MCF 10A (cell line): ENCODE measurements at places on chromosomes 7 and 10. TPM values are rescaled to one million over a fixed set of nuclear protein-coding genes. Genes with fewer than 3 reads are reported as not detected.

- DNase-seq: peak; percentile 12
Observed at GRCh38 chr10:19168584-19168983, 120.0 kb downstream of the MALRD1 start.

DNA sequence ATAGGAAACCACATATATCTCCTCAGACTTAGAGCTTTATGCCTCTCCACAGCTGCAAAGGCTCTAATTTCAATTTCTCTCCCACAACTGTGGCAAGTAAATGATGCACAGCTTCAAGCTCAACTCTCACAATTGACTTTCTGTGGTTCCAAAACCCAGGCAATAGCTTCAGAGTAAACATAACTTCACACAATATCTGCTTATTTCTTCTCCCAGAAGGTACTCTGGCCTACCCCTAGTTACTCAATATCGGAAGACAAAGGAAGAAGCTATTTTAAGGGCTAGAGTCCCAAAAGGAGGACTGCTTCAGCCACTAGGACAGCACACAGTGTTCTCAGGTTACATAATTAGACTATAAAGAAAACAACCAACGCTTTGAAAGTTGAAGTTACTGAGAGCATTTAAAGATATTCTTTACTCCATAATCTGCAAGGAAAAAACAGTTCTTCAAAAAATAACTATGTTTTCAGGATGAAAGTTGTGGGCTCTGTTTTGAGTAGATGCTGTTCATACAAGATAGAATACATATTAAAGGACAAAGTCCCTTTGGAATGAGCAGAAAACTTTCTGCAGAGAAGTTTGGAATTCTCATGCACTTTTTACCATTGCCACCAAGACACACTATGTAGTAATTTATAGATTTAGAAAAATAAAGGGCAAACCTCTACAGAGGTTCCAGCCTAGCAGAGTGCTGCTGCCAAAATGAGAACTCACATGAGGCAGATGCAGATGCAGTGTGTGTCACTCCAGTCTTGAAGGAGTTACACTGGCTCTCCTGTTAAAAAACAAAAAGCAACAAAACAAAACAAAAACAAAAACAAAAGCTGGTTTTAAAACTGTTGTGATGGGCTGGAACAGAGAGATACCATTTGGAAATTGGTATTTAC lies 81.8 kb downstream of the NT5C2 start:
- DNase-seq: peak; percentile 59

GRCh38 chr7:81883801-81884393 lies 114.0 kb upstream of the HGF start:
- no peak for DNase-seq

DNA sequence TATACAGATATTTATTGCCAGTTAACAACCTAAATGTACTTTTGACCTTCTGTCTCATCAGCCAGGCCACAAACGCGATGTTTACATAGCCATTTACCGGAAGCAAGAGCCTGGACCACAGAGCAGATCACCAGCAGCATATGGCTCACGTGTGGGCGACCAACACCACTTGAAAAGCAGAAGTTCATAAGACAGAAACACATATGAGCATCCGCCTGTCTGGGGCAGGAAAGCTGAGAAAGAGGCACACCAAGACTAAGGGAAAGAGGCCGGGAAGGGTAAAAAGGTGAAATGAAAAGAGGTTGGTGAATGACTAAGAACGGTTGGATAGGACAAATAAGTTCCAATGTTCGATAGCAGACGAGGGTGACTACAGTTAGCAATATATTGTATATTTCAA lies 1.3 kb downstream of the ABCB1 start:
- DNase-seq: no peak

DNA sequence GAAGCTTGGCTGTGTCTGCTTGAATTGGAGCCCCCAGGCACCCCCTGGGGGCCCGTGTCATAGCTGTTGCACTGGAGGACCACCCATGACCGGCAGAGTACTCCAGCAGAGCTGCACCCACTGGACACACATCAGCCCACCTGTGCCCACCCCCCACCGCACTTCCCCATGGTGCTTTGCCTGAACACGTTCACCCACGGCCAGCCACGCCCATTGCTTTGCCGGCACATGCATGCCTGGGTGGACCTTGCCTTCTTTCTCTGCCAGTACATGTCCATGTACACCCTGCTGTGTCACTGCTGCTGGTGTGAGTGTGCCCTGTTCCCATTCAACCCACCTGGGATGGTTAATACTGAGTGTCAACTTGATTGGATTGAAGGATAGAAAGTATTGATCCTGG lies 88.7 kb downstream of the SAMD9 start:
- DNase-seq: peak; percentile 30

GRCh38 chr7:107133396-107133795 lies 35.4 kb upstream of the HBP1 start:
- DNase-seq: no peak

GRCh38 chr7:52897713-52898112 lies 137.7 kb upstream of the POM121L12 start:
- DNase-seq: no peak

GRCh38 chr10:118781541-118781940 lies 26.8 kb upstream of the CACUL1 start:
- no peak for DNase-seq

- no peak for DNase-seq
Observed at GRCh38 chr7:117143066-117143465, 179.8 kb downstream of the WNT2 start.

DNA sequence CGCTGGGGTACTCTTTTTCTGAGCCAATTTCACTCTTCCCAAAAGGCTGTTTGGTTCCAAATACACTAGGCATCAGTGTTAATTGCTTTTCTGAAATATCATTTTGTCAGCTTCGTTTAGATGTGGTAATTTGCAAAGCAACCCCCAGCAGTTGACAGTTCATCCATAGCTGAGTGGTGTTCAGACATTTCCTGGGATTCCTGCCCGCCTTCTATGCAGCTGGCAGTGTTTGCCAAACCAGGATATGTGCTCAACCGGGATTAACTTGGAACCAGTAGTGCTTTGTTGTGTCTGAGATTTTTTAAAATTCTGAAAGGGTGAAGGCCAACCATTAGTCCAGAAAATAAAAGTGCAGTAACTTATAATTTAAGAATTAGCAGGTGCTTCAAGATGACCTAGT lies 25.2 kb upstream of the MKLN1 start:
- no peak for DNase-seq

DNA sequence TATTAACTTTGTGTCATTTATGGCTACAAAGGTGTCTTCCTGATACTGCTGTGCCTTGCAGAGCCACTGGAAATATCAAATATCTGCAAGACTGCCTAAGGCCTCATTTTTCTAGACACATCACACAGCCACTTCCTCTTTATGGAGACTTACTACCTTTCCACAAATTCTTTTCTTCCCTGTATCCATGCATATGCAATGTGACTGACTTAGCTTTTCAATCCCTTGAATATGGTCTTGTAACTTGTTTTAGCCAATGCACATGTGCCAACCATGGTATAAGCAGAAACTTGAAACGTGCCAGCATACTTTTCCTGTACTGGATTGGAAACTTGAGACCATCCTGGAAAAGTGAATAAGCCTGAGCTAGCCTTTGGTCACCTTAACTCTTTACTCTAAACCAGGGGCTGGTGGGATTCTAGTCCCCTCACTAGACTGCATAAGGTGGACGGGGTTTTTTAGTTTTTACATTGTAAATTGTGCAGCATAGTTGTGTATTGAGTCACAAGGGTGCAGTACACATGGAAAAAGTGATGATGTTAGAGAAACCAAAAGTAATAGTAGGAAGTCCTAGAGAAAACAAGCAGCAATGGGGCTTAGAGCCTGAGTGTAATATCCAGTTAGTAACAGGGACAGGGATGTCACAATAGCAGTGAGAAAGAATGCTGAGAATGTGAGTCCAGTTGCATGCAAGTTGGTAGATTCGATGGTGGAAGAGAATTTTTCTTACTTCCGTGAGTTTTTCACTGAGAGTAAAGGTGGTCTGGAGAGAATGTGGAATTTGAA lies 879.5 kb downstream of the SORCS1 start:
- peak; percentile 46 for DNase-seq

DNA sequence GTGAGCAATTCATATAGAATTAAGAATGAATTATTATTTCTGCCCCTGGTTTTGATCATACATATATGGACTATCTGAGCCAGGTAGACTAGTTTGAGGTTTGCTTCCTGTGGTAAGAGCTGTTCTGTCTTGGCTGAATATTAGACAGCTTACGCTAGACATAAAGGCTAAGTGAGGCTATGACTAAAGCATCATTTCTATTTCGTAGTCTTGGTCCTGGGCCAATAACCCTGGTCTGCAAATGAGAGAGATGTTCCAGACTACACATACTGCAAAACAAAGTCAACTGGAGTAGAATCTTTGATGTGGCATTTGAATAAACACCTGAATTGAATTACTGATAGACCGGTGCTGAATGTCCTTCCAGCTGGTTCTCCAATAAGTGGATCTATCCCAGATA lies 40.8 kb upstream of the CACNB2 start:
- DNase-seq: peak; percentile 24

DNA sequence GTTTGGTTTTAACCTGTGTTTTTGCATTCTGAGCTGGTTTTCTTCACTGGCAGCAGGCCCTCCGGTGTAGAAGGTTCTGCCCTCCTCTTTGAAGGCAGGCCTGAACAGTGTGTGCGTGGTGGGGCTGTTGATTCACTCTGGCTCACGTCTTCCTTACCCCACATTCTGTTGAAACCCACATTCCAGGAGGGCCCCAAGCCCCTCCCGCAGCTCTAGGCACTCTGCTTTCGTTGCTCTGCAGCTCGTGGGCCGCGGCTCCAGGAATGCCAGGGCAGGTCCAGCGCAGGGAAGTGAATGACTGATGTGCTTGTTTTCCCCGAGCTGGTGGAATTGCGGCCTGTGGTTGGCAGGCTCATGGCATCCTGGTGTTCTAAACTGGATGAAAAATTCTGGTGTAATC lies 49.0 kb downstream of the HTRA1 start:
- DNase-seq: peak; percentile 88

GRCh38 chr7:85178531-85179298 lies 8.1 kb downstream of the SEMA3D start:
- DNase-seq: no peak

DNA sequence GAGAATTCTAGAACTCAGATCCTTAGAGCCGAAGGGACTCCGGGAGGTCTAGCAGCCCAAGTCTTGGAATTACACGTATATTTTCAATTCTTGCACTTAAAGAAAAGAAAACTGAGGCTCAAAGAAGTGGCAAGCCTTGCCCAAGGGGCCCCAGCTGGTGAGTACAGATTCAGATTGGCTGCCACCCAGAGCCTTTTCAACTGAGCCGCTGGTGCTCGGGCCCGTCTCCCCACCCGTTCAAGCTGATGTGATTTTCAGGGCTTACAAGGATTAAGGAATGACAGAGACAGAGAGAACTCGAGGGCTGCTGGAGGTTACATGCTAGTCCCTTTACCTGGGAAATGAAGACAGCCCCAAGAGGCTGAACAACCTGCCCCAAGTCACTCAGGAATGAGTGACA lies 117.8 kb downstream of the ABLIM1 start:
- no peak for DNase-seq

DNA sequence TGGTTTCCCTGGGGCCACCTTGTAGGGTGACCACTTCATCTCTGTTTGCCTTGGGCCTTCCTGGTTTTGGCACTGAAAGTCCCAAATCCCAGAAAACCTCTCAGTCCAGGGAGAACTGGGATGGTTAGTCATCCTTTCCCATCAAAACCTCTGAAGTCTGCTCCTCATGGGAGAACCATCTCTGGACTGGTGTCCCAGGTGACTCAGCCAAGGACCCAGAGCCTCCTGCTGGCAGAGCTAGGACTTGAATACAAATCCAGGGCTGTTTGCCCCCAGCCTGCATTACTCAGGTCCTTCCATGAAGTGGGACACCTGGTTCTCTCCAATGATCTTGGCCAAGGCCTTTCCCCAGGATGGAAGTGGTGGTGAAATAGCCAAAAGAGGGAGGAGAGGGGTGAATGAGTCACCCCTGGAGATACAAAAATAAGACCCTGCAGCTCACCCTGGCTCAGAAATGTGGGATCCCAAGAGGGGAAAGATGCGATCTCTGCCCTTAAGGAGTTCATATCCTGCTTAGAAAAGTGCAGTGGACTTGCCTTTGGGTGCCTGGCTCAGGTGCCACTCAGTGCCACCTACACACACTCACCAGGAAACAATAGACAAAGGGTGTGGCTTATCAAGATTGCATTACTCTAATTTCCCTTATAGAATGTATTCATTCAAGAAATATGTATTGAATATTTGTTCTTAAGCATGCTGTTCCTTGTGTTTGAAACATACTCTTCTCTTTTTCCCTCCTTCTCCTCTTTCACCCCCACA lies 22.0 kb downstream of the ADRA2A start:
- peak; percentile 42 for DNase-seq

- DNase-seq: no peak
Observed at GRCh38 chr7:127817466-127817865, 165.5 kb downstream of the SND1 start.

GRCh38 chr10:117441361-117441760 lies 66.1 kb upstream of the PDZD8 start:
- no peak for DNase-seq

DNA sequence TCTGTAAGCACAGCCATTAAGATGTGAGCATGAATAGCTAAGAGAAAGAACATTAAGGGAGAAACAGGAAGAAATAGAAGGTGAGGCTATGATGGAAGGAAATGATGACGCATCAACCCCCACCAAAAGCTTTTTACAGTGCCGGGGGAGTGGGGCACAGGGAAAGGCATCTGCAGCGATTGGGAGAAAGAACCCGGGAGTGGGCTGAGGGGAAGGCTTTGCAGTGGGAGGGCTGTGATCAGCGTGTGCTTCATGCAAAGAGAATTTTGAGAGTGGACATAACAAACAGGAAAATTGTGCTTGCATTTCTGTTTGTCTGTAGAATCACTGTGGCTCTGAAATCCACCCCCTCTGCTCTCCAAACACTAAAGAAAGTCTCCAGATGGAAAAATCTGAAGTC lies 250.8 kb downstream of the KCNMA1 start:
- no peak for DNase-seq

CPN1 gene
- total RNA-seq: not detected in 2 replicates

PLAC9 gene
- 0.93 and 1.0 TPM in 2 replicates for total RNA-seq

GRID1 gene
- not detected in 2 replicates for total RNA-seq

BTBD16 gene
- total RNA-seq: 0.16 TPM in 1 of 2 replicates, not detected in the other

TFPI2 gene
- total RNA-seq: not detected in 2 replicates
